Stimulated activated CD4-positive, alpha-beta T cell treated with anti-CD3 and anti-CD28 coated beads, Interleukin-2, amount 100 ng/mL, for 4 hours (primary cell): ENCODE measurements at places on chromosomes 11 and 22.

- DNase-seq = no peak
Measured at GRCh38 chr11:41878095-41878494, 418.6 kb upstream of the LRRC4C start.

GRCh38 chr11:119758291-119758690, 29.3 kb upstream of the NECTIN1 start:
- no peak for DNase-seq

DNA sequence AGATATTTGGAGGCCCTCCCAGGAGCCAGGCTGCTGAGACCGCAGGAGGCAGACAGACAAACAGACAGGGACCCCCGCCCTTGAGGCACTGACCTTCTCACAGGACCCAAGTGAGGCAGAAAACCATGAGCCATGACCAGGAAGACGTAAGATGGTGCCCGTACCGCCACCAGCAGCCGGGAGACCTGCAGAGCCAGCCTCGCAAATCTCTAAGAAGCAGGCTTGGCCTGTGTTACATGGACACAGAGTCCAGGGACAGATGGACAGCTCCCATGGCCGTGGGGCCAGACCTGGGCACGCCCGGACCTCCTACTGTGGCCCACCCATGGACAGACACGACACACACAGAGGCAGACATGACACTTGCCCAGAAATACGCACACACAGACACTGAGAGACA, 30.7 kb upstream of the TOLLIP start:
- DNase-seq = no peak

- DNase-seq = no peak
Measured at GRCh38 chr22:42261296-42261695, 9.2 kb downstream of the TCF20 start.

DNA sequence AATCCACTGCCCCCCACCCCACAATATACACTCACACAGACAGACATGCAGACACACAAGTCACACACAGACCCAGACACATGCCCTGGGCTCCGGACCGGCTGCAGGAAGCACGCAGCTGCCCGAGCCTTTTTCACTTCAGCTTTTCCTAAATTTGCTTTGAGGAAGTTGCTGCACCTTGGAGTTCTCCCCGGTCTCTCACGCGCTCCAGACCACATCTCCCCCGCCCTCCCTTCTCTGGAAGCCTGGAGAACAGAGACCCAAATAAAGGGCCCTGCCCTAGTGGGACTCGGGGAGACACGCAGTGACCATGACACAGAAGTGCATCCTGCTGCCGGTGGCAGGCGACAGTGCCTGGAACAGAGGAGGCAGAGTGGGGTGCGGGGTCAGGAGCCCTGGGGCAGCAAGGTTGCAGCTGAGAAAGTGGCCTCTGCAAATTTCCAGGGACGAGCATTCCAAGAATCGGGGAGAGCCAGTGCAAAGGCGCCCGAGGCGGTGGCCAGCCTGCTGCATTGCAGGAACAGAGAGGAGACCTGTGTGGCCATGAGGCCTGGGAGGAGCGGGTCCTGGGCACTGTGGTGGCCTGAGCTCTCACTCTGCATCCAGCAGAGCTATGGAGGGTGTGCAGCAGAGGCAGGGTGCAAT, 19.1 kb downstream of the RPL3 start:
- DNase-seq = no peak

DNA sequence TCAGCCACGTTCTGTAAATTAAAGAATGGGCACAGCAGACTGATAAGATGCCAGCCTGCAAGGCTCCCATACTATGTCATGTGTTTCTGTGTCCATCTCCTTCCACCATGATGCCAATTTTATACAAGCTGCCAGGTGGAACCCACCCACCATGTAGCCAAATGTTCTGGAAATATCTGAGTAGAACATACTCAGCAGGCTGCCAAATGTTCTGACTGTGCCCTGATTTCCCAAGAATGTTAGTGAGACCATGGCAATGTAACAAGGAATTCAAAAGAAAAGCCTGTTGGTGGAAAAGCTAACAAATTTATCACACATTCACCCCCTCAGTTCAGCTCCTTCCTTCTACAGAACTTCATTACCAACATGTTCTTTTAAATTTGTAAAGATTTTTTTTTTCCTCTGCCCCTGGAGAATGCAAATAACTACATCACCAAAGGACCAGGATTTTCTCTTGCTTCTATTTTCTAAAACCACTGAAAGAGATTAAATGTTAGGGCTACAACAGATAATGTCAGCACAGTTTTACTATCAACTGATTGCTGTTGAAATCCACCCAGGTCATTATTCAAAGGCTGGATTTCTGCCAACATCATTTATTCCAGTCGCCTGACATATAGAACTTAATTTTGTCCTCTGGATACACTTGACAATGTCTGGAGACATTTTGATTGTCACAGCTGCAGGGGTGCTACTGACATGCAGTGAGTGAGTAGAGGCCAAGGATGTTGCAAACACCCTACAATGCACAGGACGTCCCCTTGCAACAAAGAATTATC, 3.1 kb downstream of the DMC1 start:
- no peak for DNase-seq

DNA sequence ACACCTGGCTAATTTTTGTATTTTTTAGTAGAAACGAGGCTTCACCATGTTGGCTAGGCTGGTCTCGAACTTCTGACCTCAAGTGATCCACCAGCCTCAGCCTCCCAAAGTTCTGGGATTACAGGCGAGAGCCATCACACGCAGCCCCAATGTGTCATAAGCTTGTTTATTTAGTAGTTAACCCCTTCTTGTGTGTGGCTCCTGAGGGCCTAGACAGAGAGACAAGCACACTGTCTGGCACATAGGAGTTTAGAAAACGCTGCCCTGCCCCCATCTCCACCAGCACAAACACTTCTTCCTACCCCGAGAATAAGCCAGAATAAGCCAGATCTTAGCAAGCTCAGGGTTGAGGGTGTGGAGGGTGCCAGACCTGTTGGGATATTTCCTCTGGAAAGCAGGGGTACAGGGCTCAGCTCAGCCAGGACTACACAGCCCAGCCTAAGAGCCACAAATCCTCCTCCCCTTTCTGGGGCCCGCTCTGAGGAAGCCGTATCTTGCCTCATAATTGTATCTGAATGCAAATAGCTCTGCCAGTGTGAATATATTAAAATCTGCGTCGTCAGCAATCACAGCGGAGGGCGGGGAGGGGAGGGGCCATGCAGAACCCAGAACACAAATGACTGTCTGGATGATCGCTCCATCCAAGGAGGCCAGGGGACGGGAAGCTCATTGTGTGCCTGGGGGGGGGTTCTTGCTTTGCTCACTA, 247.3 kb downstream of the MN1 start:
- no peak for DNase-seq

GRCh38 chr11:12680246-12680939, 6.2 kb downstream of the TEAD1 start:
- DNase-seq = no peak

- peak; percentile 95 for DNase-seq
Measured at GRCh38 chr11:506238-506994, 626 bp downstream of the RNH1 start.

GRCh38 chr22:18156878-18157713, 7.1 kb downstream of the USP18 start:
- DNase-seq = no peak

DNA sequence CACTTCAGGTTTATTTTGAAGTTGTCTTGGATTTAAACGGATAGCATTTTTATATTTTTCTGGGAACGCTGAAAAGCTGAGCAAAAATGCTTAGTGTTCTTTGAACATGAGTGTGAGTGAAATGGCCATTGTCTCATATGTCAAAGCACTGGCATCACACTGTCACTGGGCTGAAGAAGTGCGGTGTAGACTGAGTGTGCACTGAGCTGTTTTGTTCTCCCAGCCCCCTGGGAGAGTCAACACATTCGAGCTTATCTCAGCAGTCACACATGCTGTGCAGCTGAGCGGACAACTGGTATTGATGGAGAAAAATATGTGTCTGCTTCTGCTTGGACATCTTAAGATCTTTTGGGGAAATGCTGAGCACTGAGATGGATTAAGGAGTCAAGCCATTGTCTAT, 90.8 kb downstream of the TECTA start:
- no peak for DNase-seq

GRCh38 chr11:94655956-94656355, 88.8 kb downstream of the PIWIL4 start:
- no peak for DNase-seq

- no peak for DNase-seq
Measured at GRCh38 chr22:41838842-41839618, 6.1 kb downstream of the SREBF2 start.

DNA sequence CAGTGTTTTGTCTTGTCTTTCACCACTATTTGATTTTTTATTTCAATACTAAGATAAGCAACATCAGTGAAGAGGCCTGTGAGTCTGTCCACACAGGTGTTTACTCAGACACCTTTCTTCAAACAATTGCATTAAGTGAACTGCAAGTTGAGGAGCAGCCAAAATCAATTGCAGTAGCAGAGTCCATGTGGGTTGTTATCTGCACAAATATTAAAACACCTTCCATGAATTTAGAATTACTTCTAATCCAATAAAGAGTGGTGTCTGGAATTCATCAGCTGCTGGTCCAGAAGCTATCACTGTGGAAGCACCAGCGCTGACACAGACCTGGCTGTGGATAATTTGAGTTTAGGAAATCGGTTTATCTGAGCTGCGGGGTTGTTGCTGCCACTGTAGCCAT, 83.5 kb upstream of the FAT3 start:
- no peak for DNase-seq

GRCh38 chr11:76491644-76492043, 46.8 kb downstream of the EMSY start:
- DNase-seq = no peak

DNA sequence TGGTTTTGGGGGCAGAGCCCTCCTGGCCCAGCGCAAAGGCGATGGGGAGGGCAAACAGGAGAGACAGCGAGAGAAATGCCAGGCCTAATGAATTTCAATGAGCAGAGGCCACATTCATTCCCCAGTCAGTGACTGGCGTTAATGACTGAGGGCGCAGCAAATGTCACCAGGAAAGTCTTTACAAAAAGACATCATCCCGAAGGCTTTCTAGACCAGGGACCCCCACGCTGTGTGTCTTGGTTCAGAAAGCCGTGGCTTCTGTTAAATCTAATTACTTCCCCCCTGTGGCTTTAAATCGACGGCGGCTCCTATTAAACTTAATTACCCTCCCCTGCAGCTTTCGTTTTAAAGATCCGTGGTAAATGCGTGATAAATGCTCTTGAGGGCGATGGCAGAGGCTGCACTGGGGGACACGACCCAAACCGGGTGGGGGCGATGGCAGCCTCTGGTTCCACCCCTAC, 1.6 kb upstream of the FGF19 start:
- DNase-seq = no peak

DNA sequence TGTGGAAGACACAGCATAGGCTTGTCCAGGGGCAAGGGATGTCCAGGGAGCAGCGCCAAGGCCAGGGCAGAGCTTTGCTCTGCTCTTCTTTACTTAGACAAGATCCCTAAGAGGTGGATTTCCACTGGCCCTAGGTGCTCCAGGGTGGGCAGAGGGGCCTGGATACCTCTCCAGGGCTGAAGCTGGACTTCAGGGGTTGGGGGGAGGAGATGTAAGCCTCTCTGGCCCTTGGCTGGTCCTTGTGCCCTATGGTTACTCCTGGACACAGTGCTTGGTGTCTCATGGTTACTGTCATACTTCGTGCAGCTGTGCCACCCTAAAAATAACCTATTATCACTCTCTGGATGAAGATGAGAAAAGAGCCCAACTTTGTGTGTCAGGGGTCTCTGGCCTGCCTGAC, 12.9 kb upstream of the KCNJ11 start:
- no peak for DNase-seq

- DNase-seq = no peak
Measured at GRCh38 chr11:689625-690024, 5.4 kb downstream of the DEAF1 start.

- no peak for DNase-seq
Measured at GRCh38 chr11:120835601-120836228, 188.2 kb upstream of the TBCEL start.

GRCh38 chr11:117278347-117278746, 12.8 kb upstream of the BACE1-AS start:
- no peak for DNase-seq

DNA sequence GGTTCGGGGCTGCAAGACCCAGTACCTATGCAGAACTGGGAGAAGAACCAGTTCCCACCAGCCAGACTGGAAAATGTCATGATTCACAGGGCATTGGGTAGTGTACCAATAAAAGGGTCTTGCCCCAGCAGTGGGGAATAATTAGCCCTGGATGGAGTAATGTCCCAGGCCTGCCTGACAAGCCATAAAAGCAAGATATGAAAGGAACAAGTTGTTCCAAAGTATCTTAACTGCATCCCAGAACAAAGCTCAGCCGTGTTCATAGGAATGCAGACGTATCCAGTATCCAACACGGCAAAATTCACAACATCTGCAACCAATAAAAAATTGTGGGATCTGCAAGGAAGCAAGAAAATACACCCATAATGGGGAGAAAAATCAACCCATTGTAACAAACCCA, 47.9 kb downstream of the ASCL2 start:
- no peak for DNase-seq

- no peak for DNase-seq
Measured at GRCh38 chr22:31692186-31692886, 30.3 kb upstream of the PISD start.

- no peak for DNase-seq
Measured at GRCh38 chr11:76604626-76605241, 65.8 kb downstream of the LRRC32 start.

GRCh38 chr11:75811485-75811884, 3.5 kb upstream of the UVRAG start:
- DNase-seq = no peak

DNA sequence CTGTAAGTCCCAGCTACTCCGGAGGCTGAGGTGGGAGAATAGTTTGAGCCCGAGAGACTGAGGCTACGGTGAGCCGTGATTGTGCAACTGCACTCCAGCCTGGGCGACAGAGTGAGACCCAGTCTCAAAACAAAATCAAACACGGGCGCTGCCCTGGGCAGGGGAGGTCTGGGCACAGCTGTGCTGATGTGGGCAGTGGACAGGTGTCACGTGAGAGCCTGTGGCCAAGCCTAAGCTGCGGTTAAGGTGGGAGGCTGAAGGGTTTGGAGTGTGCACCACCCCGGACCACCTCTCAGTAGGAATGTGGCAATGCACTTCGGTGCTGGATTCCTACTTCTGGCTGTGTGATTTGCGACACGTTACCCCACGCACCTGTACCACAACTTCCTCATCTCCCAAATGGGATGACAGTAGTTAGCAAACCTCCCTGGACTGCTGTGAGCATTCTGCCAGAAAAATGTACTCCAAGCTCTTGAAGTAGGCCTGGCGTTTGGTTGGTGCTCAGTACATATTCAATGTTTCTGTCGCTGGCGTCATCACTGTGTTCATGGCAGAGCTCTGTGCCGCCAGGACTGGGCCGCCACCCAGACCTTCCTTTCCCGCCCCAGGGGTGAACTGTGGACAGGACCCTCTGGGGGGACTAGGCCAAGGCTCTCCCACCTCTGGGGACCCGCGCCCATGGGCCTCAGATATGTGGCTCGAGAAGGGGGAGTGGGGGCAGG, 807 bp upstream of the ZNF74 start:
- no peak for DNase-seq

- DNase-seq = no peak
Measured at GRCh38 chr11:24861440-24861839, 364.6 kb downstream of the LUZP2 start.

- DNase-seq = no peak
Measured at GRCh38 chr11:74611369-74611861, 19.0 kb downstream of the POLD3 start.
